ENCODE measurements at places on chromosomes 1 and 21.
A peak's percentile ranks its signal among the peaks of the same experiment; 100 is the strongest.

DNA sequence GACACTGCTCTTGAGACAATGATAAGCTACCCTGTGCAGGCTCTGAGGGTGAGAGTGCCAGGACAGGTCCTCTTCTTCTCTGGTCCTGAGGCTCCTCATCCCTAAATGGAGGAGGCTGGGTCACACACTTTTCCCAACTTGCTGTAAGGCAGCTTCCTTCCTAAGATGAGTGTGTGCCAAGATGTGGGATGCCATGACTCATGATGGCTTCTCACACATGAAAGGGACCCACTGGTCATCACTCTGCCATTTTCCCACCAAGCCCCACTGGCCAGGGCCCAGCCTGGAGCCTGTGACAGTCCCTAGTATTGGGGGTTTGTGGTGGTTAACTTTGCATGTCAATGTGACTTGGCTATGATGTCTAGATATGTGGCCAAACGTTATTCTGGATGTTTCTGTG is 54.4 kb downstream of the CNIH3 start:
- no peak for DNase-seq

GRCh38 chr1:145980457-145980994 is 15.9 kb downstream of the TXNIP start:
- no peak for DNase-seq

DNA sequence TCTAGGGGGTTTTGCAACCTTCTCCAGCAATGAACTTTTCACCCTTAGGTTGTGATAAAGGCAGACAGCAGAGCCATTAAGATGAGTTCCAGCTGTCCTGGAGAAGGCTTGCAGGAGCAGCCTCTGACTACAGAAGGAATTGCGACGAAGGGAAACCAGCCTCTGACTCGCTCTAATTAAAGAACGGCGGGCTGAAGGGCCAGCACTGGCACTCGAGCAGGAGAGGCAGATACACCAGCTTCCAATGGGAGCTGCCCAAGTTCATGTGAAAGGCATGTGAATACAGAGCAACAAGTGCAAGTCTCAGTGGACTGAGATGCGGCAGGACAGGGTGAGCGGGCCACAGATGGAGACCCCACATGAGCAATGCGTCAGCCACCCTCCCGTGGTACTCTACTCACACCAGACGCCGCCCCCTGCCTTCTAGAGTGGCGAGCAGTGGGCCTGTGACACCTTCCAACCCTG is 15.7 kb downstream of the RCC2 start:
- DNase-seq, result no peak

DNA sequence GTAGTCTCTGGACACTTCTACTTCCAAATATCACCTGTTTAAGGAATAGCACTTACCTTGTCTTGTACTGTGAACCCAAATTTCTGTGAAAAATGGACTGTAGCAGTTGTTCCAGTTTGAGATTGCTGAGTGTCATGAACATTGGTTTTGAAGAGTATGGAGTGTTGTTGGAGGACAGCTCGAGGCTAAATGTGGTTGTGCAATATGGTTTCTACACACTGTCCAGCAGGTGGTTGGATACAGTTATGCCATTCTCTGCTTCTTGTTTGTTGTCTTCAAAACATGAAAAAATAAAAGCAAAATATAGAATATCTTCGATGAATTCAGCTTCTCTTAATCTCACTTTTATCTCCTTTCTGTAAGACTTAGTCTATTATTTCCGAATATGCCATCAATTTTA is 67.1 kb downstream of the DDR2 start:
- no peak for DNase-seq

DNA sequence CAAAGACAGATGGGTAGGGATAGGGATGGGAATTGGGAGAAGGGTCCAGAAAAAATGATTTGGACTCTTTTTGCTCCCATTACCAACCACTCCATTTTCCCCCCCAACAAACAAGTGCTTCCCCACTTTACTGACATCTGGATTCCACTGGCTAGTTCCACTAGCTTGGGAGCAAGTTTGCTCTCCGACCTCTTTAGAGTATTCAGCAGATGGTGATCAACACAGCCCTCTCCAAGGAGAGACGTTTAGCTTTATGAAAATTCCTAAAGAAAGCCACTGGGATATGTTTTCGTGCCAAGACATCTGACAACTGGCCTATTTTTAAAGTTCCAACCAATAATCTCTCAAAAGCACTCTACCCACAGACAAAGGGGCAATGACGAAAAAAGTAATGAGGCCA is 50.3 kb downstream of the ITPKB start:
- no peak for DNase-seq

DNA sequence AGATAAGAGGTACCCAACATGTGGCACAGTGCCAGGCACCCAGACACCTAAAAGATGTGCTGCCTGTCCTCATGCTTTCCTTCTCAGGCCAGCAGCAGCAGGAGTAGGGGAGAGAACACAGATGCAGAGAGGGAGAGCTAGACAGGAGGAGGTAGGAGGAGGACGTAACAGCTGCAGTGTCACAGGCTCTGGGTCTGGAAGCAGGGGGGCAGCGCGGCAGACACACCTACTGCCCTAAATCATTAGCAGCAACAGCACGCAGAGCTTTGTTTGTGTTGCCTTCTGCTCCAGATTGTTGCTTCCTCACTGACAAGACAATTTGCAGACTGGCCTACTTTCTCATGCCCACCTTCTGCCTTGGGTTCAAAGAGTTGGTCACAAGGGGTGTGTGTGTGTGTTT is 196.7 kb upstream of the DAB1 start:
- no peak for DNase-seq

DNA sequence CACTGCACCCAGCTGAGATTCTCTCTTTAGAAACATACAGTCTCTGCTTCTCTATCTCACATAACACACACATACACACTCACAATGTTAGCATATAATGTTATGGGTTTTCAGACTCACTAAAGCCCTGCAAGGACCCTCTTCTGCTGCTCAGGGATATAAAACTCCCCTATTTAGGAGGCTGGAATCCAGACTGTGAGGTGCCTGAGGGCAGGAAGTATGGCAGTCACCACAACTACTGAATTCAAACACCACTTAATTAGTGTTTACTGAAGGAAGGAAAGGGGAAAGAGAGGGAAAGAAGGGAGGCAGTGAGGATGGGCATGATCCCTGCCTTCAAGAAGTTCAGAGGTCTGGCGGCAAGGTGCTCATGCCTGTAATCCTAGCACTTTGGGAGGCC is 7.8 kb upstream of the CDK18 start:
- no peak for DNase-seq

DNA sequence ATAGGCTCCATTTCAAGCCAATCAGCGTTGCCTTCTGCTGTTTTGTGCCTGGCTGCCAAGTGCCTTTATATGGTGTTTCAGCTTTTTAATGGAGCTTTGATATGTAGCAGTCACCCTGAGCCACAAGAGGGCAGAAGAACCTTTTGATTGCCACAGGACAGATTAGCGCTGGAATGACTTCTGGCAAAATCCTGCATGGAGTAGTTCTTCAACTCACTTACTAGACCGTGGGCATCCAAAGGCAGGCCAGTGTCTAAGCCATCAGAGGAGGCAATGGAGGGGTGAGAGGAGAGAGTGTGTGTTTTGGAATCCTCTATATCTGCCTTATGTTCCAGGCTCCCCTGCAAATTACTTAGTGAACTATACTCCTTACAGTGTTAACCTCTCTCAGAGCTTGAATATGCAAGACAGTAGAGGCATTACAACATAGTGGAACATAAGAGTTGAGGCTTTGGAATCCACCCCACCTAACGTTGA is 56.2 kb downstream of the ST3GAL3 start:
- peak; percentile 83 for DNase-seq

Measured in kidney capillary endothelial cell (primary cell).